ENCODE measurements at places on chromosomes 12 and 14.

- peak; percentile 43 for DNase-seq
Measured at GRCh38 chr14:74954232-74954946, 1.0 kb downstream of the PGF start.

DNA sequence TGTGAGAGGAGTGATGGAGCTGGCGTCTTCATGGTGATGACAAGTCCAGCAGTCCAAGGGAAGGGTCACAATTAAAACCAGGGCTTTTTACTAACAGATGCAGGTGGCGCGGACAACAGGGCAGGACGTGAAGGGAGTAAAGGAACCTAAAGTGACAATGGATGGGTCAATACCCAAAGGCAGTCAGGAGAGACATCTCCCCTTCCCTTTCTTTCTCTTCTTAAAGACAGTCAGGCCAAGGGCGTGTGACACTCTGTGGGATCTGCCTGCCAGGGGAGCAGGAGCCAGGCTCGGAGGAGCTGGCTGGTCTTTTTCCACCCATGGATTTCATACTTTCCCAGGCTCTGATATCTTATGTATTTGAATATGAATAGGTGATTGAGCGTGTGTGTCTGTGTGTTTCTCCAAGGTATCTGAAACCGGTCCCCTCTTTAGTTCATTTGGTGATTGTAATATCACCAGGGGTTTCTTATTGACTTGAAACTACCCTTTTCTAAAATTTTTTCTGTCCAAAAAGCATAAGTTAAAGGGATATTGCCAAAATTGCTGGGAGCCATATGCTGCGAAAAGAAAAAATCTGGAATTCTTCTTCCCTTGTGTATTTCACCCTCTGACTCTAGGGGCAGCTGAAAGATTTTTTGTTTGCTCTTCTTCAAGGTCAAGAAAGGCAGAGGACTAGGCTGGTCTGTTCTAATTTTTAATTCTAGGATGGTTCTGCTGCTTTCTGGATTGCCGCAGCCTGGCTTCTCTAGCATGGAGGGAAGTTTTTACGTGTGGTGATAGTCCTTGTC, 61.8 kb downstream of the FBXL14 start:
- no peak for DNase-seq

DNA sequence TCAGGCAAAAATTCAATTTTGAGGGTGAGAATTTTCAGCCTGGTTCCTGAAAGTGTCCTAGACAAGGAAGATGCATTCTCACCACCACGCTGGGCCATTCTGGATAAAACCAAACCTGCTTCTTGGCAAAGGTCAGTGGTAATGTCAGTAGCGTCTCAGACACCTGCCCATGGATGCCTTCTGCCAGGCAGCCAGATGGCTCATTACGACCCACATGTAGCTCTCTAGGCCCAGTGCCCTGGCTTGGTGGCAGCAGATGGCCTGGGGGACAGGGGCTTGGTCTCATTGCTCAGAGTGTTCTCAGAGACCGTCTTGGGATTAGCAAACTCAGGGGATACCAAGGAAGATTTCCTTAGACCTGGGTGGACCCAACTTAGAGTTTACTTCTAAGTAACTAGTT, 105.1 kb downstream of the ARF6 start:
- DNase-seq: no peak

DNA sequence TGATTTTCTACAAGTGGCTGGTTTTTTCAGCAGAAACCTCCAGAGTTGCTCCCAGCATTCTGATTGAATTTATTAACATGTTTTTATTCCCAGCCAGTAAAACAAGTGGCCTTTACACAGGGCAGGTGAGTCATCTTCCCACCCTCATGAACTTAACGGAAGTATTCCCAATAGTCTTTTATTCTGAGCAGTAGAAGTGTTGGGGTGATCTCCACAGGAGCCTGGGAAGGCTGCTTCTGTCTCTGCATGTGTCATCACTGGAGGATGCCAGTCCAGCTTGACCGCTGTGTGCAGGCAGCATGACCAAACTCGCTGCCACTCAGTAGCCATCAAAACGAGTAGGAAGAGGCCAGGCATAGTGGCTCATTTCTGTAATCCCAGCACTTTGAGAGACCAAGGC, 13.4 kb upstream of the DNAH10 start:
- no peak for DNase-seq

DNA sequence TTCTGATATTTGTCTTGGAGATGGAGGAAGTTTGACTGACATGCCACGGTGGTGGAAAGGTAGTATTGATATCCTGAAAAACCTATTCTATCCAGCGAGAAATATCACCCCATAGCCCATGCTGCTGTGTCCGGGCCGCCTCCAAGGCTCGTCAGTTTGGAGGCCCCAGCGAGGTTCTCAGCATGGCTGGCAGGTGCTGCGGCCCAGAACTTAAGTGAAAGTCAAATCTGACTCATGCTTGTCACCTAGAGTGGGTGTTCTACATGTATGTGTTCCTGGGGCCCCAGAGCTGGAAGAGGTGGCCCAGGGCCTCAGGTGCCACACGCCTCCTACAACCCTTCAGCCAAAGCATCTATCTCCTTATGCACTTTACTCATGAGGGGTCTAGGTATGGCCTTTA, 92.9 kb downstream of the GCH1 start:
- DNase-seq: no peak

DNA sequence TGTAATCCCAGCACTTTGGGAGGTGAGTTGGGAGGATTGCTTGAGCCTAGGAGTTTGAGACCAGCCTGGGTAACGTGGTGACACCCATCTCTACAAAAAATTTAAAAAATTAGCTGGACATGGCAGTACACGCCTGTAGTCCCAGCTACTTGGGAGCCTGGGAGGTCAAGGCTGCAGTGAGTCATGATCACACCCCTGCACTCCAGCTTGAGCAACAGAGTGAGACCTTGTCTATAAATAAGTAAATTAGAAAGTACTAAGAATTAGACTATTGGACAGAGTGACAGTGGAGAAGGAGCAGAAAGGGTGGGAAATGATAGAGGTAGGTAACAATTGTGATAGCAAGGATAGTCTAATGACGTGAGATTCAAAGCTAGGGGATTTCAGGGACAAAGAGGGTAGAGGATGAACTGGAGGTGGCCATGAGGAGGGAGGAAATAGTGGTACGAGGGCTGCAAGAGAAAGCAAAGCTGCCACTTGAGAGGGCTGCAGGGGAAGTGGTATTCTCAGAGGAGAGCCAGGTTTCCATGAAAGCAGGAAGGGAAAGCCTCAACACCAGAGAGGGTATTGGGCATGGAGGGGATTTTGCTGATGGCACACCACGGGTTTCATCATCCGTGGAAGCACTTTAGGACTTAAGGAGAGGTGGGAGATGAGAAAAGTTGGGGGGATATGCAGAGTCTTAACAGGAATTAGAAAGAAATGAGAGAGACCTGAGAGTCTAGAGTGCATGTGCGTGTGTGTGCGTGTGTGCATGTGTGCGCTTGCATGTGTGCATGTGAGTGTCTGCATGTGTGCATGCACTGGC, 85.6 kb downstream of the SYNE2 start:
- no peak for DNase-seq

DNA sequence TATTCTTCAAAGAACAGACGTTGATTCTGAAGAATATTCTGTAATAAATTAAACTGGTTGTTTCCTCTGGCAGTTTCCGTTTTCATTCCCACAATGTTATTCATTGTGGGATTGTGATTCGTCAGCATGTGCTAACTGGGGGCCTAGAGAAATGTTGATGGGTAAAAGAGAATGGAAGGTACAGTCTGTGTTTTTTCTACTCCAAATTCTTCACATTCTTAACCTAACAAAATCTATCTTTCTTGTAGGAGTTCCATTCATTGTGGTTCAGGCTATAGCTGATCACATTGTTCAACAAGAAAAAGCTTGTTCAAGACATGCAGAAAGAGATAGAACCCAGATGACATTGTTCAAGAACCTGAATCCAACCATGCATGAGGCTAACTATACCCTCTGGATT, 5.9 kb downstream of the CD163 start:
- DNase-seq: no peak

GRCh38 chr14:67343601-67344230, 15.9 kb downstream of the ATP6V1D start:
- DNase-seq: no peak

DNA sequence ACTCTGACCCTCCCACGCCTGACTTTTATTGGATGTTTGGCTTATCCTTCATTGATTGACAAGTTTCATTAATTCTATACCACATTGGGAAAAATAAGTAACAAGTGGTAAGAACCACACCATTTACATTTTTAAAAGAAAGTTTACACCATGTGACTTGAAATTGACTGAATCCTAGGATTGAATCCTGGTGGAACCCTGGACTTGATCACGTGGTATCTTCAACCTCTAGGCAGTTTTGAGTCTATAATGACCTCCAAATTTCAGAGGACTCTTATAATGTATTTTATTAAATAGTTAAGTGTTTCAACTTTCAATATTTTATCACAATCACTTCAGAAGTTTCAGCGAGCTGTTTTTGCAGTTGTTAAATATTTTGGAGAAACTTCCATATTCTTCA, 172.0 kb downstream of the SLC6A15 start:
- DNase-seq: no peak

GRCh38 chr14:63039866-63040265, 5.4 kb downstream of the KCNH5 start:
- DNase-seq: peak; percentile 60

DNA sequence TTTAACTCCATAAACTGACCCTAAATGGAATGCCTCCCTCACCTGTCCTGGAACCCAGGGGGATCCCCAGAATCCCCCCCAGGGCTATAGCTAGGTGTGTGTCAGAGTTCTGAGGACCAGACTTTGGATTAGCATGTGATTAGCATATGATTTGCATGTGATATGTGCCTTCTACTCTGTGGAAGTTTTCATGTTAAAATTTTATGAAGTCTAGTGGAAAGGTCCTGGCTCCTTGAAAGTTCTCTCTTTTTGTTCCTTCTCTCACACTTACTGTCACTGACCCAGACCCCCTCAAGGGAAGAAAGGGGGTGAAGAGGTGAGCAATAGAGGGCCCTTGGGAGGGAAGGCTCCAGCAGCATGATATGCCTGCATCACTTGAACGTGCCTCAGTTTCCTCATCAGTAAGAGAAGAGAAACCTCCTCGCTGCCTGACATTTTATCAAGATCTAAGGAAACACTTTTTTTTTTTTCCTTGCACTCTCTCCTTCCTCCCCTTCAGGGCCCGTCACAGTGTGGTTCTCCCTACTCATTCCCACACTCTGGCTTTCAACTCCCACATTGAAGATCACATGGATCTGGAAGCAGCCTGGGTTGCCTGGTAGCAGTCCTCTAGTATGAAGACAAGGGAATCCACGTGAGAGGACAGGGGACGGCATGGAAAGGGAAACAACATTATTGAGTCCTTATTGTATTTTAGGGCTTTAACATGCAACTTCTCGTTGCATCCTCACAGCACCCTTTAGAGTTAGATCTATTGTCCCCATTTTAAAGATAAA, 3.3 kb upstream of the C1QL4 start:
- no peak for DNase-seq

DNA sequence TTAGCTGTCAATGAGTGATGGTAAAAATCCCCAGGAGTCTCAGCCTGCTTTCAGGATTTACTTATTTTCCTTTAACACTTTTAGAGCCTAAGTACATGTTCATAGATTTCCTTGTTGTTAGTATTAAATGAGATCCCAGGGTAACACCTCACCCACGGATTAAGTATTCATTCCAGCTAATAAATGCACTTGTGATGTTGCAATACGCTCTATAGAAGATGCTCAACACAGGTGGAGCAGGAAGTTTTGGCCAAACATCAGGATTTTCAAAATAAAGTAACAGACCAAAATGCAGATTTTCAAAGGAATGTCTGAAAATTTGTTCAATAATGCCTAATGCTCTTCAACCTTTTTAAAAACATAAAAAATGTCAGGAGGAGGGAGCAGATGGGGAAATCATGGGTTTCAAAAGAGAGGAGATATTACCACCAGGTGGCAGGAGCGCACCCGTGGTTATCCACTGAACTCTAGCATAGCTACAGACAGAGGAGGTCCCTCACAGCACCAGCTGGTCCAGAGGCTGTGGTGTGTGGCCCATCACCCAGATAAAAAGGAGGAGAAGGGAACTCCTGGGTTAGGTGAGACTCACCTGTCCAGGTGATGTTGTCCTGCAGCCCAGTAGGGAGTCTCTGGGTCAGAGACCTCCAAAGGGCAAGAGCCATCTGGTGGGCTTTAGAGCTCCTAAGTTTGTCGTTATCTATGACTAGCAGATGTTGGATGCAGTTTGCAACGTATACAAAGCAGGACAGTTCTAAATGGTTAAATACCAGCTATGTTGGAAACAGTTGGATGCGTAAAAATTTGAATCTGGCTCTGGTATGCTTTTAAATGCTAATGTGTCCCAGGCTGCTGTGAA, 1158.4 kb upstream of the TMEM132C start:
- DNase-seq: peak; percentile 60

GRCh38 chr14:61101803-61102548, 120.9 kb downstream of the SLC38A6 start:
- DNase-seq: no peak

GRCh38 chr12:109738878-109739665, 25.4 kb downstream of the FAM222A start:
- DNase-seq: no peak

GRCh38 chr12:11724888-11725311, 75.4 kb downstream of the ETV6 start:
- no peak for DNase-seq

DNA sequence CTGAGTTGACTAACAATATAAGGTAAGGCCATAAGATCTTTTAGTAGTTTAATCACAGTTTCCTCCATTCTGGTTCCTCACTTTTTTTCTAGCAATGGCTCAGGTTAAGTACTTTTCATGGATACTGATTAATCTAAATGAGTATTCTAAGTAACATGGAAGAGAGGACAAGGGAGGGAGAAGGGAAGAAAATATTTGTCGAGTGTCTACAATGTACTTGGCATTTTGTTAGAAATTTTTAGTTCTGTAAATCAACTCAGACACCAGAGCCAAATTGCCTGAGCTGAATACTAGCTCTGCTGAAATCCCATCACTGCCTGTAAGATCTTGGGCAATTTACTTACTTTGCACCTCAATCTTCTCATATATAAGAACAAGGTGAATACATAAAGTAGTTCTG, 20.2 kb downstream of the RERG start:
- no peak for DNase-seq

- peak; percentile 61 for DNase-seq
Measured at GRCh38 chr14:101808020-101808641, 46.6 kb downstream of the PPP2R5C start.

DNA sequence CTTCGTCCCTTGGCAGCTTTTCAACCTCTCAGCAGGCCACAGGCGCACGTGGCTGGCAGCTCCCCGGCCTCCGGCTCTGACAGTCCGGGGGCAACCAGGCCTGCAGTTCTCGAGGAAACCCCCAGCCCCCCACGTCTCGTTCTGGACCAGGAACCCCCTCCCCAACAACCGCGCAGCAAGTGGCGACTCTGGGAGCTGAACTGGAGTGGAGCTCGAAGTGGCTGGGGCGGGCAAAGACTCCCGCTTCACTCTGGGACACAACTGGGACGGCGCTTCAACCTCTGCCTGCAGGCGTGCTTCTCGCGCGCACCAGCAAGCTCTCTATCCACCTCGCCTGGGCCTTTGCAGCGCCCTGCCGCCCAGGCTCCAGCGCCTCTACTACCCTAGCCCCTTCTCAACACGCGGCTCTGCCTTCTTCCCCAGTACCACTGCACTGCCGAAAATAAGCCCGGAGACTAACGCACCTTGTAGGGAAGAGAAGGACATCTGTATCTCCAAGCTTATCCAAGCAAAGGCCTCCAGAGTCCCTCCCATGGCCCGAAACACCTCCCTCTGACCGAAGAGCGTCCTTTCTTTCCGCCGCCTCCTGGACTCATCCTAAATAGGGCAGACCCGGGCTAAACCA, 2.4 kb upstream of the NKX2-1 start:
- DNase-seq: no peak

GRCh38 chr14:104390941-104391901, 188.3 kb upstream of the C14orf180 start:
- peak; percentile 19 for DNase-seq

Data from NCI-H2081 (cell line).